Activated CD4-positive, alpha-beta T cell treated with anti-CD3 and anti-CD28 coated beads, Interleukin-2, amount 10 ng/mL, durations not matched to agents 7 days and 5 days (primary cell): ENCODE measurements at places on chromosomes 7 and 10. TPM values are rescaled to one million over a fixed set of nuclear protein-coding genes. Genes with fewer than 3 reads are reported as not detected.

DNA sequence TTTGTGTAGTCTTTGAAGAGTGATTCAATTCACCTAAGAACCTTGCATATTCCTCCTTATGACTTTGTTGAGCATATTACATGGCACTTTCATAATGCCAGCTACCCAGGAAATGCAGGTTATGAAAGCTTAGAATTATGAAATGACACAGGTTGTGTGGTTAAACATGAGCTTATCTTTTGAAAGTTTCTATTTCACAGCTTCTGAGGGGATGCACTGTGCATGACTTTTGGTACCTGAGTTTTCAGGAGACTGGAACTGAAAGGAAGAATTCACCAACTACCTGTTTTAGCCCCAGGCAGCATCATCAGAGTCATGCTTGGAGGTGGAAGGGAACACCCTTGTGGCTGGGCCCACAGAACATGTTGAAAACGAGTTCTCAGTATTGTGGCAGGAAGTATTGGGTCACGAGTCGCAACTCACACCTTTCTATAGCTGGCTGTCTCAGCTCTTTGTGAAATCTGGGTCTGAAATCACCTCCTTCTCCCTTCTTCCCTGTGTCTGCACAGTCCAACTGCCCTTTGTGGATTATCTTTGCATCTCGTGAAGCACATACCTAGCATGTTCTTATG, 228.2 kb downstream of the PTEN start:
- H3K27me3 ChIP-seq = peaks cover 40% of the 10 kb centered on the region
- H3K4me1 ChIP-seq = peaks cover 38% of the 10 kb centered on the region
- peaks cover 18% of the 10 kb centered on the region for H3K36me3 ChIP-seq
- peak; percentile 86 for DNase-seq
- peak overlapping the region; percentile 4 for H3K4me3 ChIP-seq

GRCh38 chr7:1802899-1803298, 132.8 kb downstream of the ELFN1 start:
- no peaks in the 10 kb centered on the region for H3K4me1 ChIP-seq
- no peak for DNase-seq
- H3K27me3 ChIP-seq = peaks cover 9% of the 10 kb centered on the region
- no peak overlapping the region for H3K4me3 ChIP-seq

DNA sequence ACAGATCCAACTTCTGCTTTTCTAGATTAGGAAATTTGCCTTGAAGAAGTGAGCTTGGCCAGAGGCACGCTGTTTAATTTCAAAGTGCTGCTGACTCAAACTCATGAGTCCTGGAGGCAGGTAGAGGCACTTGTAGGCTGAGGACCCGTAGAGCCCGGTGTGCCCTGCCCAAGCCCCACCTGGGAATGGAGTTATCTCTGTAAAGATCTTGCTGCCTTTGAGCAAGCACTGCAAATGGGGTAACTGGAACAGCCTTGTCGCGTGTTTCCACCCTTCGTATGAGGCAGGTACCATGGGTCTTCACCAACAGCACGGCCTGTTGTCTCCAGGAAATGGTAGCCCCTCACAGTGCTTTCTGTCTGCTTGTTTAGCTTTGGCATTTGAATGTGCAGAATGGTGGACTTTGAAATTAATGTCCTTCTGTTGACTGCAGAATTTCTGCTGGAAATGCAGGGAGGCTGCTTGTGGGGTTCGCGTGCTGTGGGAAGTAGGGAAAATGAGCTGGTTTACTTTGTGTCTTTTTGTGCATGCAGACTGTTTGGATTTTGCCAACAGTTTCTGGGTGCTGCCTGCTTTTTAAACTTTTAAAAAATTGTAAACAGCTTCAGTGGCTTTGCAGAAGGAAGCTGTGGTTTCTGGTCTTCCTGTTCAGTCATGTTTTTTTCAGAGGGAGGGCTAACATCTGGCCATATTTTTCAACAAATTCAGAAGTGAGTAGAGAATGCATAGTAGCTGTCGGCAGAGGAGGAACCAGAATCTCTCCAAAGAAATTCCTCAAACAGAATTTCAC, 27.2 kb downstream of the CCM2 start:
- H3K27ac ChIP-seq = peak overlapping the region; percentile 87
- H3K36me3 ChIP-seq = peaks cover 70% of the 10 kb centered on the region
- H3K4me1 ChIP-seq = peaks cover 60% of the 10 kb centered on the region
- H3K4me3 ChIP-seq = peak overlapping the region; percentile 81
- H3K27me3 ChIP-seq = no peaks in the 10 kb centered on the region
- peak; percentile 63 for DNase-seq

DNA sequence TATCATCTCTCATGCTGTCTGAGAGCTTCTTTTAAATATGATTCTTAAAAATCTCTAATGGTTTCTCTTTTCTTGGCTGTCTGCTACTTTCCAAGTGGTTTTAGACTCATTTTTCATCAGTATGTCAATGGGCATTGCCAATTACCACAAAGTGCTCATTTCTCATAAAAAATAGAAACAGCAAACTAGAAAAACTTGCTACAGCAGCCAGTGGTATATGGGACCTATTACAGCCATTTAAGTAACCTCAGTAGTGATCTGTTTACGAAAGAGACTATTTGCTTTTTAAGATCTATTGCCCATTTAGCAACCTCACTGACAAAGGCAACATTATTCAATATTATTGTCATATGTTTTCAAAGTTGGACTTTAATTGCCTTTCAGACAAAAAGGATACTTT, 207.1 kb upstream of the RHOBTB1 start:
- peaks cover 12% of the 10 kb centered on the region for H3K27me3 ChIP-seq
- no peaks in the 10 kb centered on the region for H3K4me1 ChIP-seq
- no peak overlapping the region for H3K27ac ChIP-seq
- no peak for DNase-seq
- H3K36me3 ChIP-seq = no peaks in the 10 kb centered on the region
- no peak overlapping the region for H3K4me3 ChIP-seq

ZNF488 gene
- total RNA-seq = not detected

GRCh38 chr10:100341953-100342626, 4.9 kb upstream of the SCD start:
- no peaks in the 10 kb centered on the region for H3K36me3 ChIP-seq
- peak overlapping the region; percentile 55 for H3K27ac ChIP-seq
- H3K4me1 ChIP-seq = peaks cover 38% of the 10 kb centered on the region
- no peak overlapping the region for H3K4me3 ChIP-seq
- no peaks in the 10 kb centered on the region for H3K27me3 ChIP-seq

DNA sequence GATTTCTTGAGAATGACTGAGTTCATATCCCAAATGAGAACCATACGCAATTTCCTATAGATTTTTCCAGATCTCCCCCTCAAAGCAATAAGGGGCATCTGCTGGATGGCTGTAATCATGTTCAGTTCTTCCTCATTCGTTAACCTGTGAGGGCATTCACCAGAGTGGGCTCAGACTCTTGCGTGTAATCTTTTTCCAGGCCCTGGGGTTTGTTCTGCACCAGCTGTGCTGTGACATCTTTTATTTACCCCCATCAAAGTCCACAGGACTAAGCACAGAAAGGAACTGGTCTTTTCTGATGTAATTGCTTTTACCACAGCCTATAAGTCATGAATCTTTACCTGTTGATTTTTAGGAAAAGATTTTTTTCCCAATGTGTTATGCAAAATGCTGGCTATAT, 27.9 kb upstream of the ITGA8 start:
- no peaks in the 10 kb centered on the region for H3K36me3 ChIP-seq
- no peaks in the 10 kb centered on the region for H3K27me3 ChIP-seq
- H3K4me3 ChIP-seq = no peak overlapping the region
- no peak for DNase-seq
- H3K27ac ChIP-seq = no peak overlapping the region
- H3K4me1 ChIP-seq = no peaks in the 10 kb centered on the region

TRIM24 gene
- 22.0 TPM for total RNA-seq

PAPOLB gene
- not detected for total RNA-seq

DNA sequence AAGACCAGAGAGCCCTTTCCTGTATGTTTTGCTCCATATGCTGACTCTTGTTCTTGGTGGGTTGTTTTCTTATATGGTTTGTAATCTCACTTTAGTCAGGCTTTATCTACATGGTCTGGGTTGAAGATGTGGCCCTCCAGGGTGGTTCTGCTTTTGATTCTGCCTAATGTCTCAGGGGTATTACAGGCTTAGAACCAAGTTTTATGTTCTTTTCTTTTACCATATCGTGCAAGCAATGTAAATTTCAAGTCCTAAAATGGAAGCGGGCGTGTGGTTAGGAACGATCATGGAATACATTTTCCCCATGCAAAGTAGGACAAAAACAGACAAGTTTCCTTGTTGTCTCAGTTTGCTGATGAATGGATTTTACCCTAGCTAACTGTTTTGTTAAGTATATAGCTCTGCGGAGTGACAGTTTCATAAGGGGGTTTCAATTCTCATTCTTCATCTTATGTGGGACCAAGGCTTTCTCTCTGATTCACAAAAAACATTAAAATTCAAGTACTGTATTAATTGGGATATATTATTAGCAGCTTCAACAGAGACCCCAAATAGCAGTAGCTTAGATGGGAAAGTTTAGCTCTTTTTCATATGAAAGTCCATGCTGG, 58.7 kb downstream of the MTURN start:
- DNase-seq = no peak
- no peaks in the 10 kb centered on the region for H3K27me3 ChIP-seq
- no peaks in the 10 kb centered on the region for H3K4me1 ChIP-seq
- H3K4me3 ChIP-seq = no peak overlapping the region
- H3K27ac ChIP-seq = no peak overlapping the region
